Activated T-helper 1 cell treated with anti-CD3 and anti-CD28 coated beads, Interleukin-12 subunit alpha, Interleukin-12 subunit beta, Interleukin-2, Interleukin-4 antibody, amounts not matched to agents 30 ng/mL and 10 ng/mL and 1 ng/mL, durations not matched to agents 14 hours and 24 hours and 36 hours (primary cell): ENCODE measurements at places on chromosomes 2 and 18.

DNA sequence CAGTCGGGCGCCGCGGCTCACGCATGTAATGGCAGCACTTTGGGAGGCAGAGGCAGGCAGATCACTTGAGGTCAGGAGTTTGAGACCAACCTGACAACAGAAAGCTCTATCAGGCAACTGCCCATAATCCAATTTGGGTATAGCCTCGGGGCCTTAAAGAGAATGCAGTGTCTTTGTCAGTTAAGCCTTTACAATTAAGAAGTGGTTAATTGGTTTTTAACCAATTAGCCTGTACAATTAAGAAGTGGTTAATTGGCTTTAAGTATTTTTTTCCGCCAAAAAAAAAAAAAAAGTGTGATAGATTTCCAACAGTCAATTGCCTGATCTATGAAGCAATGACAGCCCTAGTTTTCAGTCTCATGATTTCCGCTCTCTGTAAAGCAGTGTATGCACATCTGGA lies 74.6 kb upstream of the NARS1 start:
- DNase-seq: no peak

DNA sequence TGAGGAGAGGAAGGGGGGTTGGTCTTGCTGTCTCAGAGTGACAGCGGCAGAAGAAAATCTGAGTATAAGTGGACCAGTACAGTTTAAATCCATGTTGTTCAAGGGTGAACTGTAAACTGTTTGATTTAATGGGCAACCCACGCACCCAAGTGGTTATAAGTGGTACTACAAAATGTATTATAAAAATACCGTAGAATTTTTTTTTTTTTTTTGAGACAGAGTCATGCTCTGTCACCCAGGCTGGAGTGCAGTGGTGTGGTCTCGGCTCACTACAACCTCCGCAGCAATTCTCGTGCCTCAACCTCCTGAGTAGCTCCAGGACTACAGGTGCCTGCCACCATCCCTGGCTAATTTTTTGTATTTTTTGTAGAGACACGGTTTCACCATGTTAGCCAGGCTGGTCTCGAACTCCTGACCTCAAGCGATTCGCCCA lies 2.1 kb upstream of the CHCHD5 start:
- DNase-seq: peak; percentile 11

- no peak for DNase-seq
These were observed 177.0 kb downstream of the CTIF start for GRCh38 chr18:48715711-48716361.

DNA sequence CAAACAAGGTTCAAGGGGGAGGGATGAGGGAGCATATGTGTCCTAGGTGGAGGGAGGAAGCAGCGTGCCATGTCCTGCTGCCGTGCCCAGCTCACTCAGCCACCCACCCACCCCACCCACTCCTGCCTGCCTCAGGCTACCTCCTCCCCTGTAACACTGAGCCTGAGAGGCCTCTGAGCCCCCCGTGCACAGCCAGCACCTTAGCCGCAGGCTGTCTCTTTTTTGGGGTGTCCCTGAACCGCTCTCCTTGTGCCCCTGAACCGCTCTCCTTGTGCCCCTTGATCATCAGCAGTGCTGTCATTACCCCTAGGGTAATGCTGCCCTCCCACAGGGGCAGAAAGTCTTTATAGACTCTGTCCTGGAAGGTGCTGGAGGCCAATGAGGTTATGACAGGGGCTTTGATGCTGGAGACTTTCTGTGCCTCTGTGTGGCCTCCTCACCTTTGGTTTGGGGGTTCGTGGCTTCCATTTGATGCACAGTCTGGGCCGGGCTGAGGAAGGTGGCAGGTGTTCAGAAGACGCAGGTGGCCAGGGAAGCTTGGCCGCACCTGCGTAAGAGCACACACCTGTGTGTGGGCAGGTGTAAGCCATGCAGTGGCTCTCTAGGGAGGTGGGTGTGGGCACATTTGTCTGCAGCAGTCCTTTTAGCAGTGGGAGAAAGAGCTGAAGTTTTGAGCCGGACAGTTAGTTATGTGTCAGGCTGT lies 140.0 kb downstream of the SEPTIN10 start:
- no peak for DNase-seq

DNA sequence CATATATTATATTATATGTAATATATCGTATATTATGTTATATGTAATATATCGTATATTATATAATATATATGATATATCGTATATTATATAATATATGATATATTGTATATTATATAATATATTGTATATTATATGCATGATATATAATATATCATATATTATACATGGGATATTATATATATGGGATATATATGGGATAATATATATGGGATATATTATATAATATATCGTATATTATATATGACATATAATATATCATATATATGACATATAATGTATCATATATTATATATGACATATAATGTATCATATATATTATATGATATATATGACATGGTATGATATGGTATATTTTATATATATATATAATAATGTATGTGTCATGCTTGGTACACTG lies 100.7 kb upstream of the STPG4 start:
- no peak for DNase-seq

DNA sequence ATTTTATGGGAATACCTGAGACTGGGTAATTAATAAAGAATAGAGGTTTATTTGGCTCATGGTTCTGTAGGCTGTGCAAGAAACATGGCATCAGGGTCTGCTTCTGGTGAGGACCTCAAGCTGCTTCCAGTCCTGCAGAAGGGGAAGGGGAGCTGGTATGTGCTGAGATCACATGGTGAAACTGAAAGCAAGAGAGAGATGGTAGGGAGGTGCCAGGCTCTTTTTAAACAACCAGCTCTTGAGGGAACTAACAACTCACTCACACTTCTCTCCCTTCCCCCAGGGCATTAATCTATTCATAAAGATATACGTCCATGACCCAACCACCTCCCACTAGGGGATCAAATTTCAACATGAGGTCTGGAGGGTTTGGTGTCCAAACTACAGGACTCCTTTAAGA lies 40.1 kb downstream of the AGPS start:
- no peak for DNase-seq

GRCh38 chr2:145771525-145771924 lies 1251.6 kb upstream of the ZEB2 start:
- no peak for DNase-seq

- no peak for DNase-seq
These were observed 407.3 kb upstream of the LYPD1 start for GRCh38 chr2:133077269-133077822.

DNA sequence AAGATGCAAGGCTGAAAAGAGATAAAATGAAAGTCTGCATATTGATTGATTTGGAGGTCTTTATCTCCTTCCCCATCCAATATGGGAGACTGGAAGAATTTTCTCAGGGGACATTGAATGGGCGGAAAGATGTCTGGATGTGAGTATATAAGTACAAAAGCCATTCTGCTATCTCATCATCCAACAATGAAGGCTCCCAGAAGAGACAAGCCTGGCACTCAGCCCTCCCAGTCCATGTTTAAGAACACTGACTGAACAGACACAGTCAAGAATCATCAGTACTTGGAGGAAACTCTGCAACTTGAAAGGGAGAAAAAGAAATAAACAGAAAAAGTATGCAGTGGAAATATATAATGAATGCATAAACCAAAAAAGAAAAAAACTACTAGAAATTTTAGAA lies 80.9 kb downstream of the PTRHD1 start:
- DNase-seq: no peak

DNA sequence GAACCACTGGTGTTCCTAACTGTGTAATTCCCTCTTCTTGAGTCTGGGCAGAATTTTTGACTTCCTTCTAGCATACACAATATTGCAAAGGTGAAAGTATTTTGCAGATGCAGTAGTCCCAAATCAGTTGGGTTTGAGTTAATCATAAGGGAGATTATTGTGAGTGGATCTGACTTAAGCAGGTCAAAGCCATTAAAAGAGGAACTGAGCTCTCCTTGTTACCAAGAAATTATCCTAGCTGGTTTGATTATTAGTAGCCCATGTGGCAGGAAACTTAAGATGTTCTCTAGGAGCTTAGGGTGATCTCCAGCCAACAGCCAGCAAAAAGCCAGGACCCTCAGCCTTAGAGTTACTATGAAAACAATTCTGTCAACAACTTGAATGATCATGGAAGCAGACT lies 221.8 kb downstream of the RPIA start:
- DNase-seq: no peak

GRCh38 chr2:196499686-196500085 lies 139.8 kb upstream of the CCDC150 start:
- DNase-seq: no peak

- DNase-seq: no peak
These were observed 97.4 kb upstream of the ID2 start for GRCh38 chr2:8584174-8585066.

GRCh38 chr2:38825956-38826355 lies 47.9 kb downstream of the GEMIN6 start:
- DNase-seq: no peak
